ENCODE measurements at places on chromosomes 12 and 14.

- no peak for DNase-seq
Measured at GRCh38 chr14:86574778-86575129, 1044.8 kb downstream of the FLRT2 start.

GRCh38 chr14:65261425-65261920, 151.1 kb upstream of the FUT8 start:
- DNase-seq = no peak

DNA sequence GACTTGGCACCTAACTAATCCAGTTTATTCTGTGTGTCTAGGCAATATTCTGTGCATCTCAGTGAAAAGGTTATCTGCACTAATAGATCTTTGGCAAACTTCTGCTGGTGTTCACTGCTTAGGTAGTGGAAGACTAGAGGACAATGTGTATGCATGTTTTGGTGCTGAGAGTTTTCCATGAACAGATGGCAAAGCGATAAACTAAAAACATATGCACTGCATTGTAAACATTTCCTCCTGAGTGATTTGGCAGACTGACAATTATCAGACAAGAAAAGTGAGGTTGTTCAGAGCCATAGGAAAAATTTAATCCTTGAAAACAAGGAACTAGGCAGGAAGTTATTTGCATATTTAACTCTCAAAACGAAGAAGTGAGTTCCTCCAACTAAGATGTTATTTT, 400.4 kb downstream of the ATP23 start:
- DNase-seq = no peak

- no peak for DNase-seq
Measured at GRCh38 chr12:103997286-103997900, 31.7 kb downstream of the TDG start.

DNA sequence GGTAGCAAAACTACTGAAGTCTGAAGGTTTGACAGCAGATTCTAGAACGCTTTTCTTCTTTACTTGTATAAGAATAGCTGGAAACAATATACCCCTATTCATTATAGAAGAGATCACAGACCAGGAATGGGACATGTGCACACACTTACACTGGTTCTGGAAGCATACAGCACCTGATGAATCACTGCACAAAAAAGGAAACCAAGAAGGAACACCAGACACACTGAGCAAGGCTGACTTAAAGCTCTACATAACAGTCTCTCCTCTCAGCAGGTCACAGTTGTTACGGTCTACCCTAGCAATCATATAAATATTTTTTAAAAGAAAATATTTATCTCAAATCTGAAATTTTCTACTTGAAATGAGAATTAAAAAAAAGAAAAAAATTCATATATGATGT, 13.5 kb downstream of the ATP2B1 start:
- DNase-seq = no peak

DNA sequence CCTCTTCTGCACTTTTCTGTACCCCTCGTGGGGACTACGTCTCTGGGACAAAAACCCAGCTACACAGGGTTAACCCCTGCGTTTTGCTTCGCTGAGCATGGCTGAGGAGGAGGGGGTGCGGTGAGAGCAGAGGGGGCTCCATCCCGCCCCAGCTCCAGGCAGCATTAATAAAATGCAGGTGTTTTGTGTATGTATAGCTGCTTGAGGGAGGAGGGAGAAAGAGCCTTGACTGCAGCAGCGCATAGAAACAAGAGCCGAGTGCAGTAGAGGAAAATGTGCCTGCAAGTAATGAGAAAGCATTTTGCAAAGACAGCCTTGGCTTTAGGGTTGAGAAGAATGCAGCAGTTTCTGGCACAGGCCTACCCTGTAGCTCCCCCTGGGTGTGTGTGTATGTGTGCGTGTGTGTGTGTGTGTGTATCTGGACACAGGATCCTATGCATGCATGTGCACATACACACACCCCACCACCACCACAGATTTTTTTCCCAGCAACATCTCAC, 103.9 kb downstream of the ZFP36L1 start:
- DNase-seq = peak; percentile 37

DNA sequence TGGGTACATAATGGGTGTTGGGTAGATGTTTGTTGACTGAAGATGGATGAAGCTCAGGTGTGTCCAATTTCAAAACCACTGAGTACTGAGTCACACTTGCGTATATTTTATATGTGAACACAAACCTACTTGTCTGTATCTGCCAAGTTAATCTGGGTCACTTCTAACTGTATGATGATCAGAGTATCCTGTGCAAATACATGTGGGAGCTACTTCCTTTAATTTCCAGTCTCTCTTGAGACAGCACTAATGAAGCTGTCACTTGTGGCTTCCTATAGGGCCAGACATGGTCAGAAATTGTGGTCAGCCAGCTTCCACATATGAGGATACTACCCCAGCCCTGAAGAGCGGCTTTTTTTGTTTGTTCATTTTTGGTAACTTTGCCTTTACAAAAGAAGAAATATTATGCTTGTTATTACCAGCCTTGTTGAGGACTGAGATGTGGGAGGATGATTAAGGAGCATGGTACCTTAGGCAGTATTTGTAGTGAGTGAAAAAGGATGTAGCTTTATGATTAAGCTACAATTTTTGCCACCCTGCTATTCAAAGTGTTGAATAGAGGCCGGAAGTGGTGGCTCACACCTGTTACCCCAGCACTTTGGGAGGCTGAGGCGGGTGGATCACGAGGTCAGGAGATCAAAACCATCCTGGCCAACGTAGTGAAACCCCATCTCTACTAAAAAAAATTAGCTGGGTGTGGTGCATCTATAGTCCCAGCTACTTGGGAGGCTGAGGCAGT, 32.4 kb downstream of the PLXNC1 start:
- peak; percentile 80 for DNase-seq

DNA sequence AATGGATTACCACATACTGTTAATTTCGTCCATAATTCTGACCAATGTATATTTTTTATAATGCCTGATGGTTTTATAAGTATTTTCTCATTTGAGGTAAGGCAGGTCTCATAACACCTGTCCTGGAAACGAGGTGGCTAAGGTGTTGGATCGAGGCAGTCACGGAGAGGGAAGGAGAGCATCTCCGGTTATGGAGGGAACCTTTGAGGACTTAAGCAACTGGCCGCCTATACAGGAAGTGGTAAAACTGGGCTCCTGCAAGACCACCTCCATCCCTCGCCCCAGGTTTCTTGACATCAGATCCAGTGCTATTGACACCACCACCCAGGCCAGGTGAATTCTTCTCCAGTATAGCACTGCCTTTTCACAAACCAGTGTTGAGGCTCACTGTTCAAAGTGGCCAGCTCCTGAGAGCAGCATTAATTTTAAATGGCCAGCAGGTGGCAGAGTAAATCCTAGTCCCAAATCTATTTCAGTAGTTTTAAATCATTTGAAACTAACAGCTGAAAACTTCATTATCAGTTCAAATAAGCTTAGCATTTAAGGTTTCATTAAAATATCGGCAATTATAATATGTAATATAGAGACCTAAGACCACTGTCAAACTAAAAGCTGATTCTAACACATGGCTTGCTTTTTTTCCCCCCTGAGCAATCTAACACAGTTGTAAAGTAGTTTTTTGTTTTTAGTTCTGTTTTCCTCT, 100.8 kb downstream of the PPM1A start:
- peak; percentile 50 for DNase-seq

DNA sequence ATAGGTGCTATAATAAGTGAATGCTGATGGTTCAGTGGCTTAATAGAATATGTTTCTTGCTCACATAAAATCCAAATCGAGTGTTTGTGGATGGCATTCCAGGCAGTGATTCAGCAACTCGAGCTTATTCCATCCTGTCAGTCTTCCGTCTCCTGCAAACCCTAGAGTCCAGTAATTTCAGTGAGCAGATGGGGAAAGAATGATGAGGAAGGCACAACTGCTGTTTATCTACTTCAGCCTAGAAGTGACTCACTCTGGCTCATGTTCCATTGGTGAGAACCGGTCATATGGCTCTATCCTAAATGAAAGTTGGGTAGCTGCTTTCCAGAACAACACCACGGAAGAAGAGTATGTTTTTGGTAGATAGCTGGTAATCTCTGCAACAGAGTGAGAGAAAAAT, 421.8 kb upstream of the PDE3A start:
- DNase-seq = no peak

- no peak for DNase-seq
Measured at GRCh38 chr12:52645120-52645761, 6.8 kb downstream of the KRT2 start.

DNA sequence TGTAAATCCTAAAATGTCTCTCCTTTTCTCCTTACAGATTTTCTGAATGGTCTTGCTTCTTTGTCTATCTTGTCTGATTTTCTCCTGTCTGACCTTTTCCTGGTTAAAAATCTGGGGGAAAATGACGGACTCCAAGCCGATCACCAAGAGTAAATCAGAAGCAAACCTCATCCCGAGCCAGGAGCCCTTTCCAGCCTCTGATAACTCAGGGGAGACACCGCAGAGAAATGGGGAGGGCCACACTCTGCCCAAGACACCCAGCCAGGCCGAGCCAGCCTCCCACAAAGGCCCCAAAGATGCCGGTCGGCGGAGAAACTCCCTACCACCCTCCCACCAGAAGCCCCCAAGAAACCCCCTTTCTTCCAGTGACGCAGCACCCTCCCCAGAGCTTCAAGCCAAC, 23.0 kb downstream of the ACACB start:
- DNase-seq = no peak

GRCh38 chr12:119931402-119931801, 54.3 kb upstream of the CIT start:
- no peak for DNase-seq

DNA sequence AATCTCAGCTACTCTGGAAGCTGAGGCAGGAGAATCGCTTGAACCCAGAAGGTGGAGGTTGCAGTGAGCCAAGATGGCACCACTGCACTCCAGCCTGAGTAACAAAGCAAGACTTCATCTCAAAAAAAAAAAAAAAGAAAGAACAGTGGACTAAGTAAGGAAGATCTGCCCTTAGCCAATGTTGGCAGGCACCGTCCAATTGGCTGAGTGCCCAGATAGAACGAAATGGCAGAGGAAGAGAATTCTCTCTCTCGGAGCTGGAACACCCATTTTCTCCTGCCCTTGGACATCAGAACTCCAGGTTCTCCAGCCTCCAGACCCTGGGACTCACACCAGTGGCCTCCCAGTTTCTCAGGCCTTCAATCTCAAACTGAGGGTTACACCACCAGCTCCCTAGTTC, 49.9 kb downstream of the ESR2 start:
- DNase-seq = no peak

- no peak for DNase-seq
Measured at GRCh38 chr12:18837505-18837904, 99.6 kb downstream of the CAPZA3 start.

- no peak for DNase-seq
Measured at GRCh38 chr12:132154941-132155770, 10.9 kb downstream of the NOC4L start.

GRCh38 chr14:22070119-22070982, 396.7 kb upstream of the OR4E1 start:
- DNase-seq = peak; percentile 3

- DNase-seq = peak; percentile 93
Measured at GRCh38 chr12:57740656-57741412, 2.3 kb upstream of the AGAP2 start.

GRCh38 chr12:26095186-26095585, 29.7 kb downstream of the BHLHE41 start:
- DNase-seq = no peak

DNA sequence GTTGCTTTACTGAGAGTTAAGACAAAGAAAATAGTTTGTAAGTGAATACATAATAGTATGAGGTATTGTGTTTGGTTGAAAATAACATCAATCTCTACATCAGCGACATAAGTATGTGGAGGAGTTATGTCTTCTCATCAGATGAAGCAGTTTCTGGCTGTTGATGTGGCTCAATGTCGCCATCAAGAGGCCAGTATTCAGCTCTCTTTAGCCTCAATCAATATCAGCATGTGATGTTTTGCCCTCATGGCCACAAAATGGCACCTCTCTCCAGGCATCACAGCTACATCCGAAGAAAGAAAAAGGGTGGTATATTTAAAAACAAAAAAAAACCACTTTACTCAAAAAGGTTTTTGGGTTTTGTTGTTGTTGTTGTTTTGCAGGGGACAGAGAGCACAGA, 302.3 kb upstream of the TMEM132C start:
- peak; percentile 2 for DNase-seq

GRCh38 chr12:52151837-52152783, 39.7 kb downstream of the KRT80 start:
- DNase-seq = peak; percentile 69

GRCh38 chr12:101566318-101566717, 28.5 kb upstream of the MYBPC1 start:
- DNase-seq = no peak

- DNase-seq = no peak
Measured at GRCh38 chr14:38107216-38107631, 100.5 kb upstream of the SSTR1 start.

GRCh38 chr12:115401761-115402160, 717.8 kb upstream of the TBX3 start:
- no peak for DNase-seq

DNA sequence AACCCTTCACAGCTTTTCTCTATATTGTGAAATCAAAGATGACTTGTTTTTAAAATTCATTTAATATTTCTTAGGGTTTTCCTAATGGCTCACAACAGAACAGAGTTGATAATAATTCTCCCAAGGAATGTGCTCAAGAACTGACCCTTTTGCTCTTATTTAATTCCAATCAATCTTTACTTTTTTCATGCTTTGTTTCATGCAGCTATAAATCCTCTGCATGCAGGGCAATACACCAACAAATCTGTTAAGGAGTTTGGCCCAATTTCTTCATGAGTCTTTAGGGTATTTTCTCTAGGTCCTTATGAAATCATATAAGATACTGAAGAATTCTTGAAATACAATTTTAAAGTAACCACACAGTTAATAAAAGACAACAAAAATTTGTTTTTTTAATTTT, 264.2 kb downstream of the SLC6A15 start:
- no peak for DNase-seq

DNA sequence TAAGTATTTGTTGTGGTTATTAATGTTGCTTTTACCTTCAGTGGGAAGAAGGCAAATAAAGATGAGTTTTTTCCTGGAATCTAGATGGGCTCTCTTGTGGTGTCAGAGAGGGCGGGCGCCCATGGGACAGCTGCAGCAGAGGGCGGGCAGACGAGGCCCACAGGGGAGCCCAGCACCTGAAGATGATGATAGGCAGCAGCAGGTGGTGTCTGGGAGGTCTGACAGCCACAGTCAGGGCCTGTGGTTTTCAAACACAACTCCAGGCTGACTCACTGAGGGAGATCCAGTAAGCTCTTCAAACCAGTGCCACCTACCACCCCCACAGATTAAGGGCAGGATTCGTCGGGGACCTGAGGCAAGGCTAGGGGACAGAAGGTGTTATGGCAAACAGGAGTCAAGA, 42.8 kb downstream of the NKX2-1 start:
- DNase-seq = no peak

DNA sequence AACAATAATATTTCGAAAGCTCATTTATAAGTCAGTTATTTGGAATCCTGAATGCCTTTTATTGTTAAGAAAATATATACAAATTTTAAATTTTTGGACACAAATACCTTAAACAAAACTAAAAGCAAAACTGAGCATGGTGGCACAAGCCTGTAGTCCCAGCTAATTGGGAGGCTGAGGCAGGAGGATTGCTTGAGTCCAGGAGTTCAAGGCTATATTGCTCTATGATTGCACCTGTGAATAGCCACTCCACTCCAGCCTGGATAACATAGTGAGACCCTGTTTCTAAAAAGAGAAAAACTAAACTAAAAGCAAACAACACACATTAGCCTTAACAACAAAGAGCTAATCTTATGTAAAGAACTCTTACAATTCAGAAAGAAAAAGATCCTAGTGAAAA, 78.8 kb downstream of the SMOC1 start:
- no peak for DNase-seq

- DNase-seq = no peak
Measured at GRCh38 chr14:36174767-36175424, 1.6 kb downstream of the PTCSC3 start.

- no peak for DNase-seq
Measured at GRCh38 chr14:96119947-96120346, 80.8 kb downstream of the C14orf132 start.

Data from KBM-7 (cell line).